ENCODE measurements at places on chromosomes 11 and 22.

- no peak for DNase-seq
Observed at GRCh38 chr22:46119093-46119728, 31.1 kb upstream of the PPARA start.

GRCh38 chr11:9708544-9708943 is 44.7 kb downstream of the SWAP70 start:
- DNase-seq, result no peak

GRCh38 chr11:34234086-34234740 is 123.6 kb downstream of the ABTB2 start:
- DNase-seq, result no peak

DNA sequence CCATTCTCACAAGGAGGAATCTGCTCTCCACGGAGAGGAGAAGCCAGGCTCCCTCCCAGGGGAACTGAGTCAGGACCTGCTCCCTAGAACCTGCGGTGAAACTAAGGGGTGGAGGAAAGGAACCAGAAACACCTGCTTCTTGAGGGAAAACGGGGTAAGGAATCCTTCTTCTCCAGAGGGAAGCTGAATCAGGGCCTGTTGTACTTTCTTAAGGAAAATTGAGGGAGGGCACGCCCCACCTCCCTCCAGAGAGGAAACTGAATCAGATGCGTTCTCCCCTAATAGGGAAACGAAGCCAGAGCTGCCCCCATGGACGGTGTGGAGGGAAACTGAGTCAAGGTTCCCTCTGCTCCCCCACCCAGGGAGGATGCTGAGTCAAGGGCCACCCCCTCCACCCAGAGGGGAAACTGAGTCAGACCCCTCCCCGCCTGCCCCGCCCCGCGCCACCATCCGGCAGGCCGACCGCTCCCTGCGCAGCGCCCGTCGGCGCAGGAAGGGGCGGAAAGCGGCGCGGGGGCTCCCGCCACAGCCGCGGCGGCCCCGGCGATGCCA is 393 bp downstream of the RELA start:
- DNase-seq, result no peak

GRCh38 chr11:121810291-121810690 is 305.7 kb downstream of the BLID start:
- DNase-seq, result no peak

DNA sequence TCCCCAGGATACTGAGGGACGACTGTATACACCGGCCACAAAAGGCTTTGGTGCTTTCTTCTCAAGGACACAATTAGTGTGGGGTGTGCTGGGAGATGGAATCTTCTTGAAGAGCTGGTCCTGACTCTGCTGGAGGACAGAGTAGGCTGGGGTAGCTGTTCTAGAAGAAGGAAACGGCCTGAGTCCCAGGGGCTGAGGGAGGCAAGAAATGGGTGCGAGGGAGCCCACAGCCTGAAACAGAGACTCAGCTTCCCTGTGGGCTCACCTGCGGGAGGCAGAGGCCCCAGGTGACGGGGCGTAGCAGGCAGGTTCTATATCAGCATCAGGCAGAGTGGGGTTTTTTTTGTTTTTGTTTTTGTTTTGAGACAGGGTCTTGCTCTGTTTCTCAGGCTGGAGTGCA is 36.6 kb downstream of the PARVG start:
- DNase-seq, result no peak

- no peak for DNase-seq
Observed at GRCh38 chr22:41757502-41757901, 43.0 kb upstream of the CCDC134 start.

DNA sequence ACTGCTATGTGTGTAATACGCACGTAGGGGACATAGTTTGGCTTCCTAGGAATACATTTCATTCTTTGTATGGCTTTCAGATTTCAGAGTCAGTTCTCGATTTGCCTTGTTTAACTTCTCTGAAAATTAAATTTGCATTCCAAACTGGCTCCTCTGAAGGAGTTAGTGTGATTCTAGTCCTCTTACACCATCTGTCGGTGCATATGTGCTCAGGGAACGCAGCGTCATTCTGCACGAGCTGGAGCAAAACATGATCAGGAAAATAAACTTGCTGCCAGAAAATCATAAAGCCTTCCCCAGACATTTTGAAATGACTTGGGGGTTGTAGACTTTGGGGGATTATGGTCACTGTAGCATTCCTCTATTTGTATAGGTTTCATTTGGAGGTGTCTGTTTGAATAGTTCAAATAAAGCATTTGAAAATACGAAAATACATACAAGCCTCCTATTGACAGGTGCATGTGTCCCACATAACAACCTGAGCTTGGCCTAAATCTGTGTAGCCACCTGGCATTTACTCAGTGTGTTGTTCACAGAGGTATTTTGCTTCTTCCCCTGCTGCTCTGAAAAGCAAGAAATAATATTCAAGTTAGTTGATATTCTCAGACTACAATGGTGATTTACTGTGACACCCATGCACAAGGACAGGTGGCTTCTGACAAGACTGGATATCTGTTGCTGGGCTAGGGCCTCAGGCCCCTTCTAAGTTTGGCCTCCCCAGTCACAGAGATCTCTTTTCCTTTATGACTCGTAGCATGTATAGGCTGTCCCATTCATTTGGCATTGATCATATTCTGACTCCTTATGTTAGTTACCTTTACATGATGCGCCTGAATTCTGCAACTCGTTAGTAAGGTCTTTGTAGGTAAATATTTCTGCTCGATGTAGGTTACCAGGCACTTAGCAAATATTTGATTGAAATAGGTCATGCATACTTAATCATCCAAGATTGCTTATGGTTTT is 81.6 kb upstream of the SORL1-AS1 start:
- no peak for DNase-seq

DNA sequence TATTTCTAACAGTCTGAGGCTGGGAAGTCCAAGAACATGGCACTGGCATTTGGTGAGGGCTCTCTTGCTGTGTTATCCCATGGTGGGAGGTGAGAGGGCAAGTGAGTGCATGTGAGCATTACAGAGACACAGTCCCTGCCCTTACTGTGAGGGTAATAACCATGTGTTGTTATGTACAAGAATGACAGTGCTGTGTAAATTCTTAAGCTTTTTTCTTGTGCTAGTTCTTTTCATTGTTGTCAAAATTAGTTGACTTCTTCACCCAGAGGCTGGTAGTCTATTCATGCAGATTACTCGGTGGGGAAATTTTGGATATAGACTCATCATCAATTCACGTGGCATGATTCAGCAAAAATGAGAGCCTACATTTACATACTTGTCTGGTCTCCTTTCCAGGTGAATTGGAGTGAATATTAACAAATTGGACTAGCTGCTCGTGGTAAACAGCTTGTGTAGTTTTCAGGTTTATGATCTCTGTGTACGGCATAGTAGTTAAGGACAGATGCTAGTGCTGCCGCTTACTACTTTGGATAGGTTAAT is 49.3 kb downstream of the ATXN10 start:
- no peak for DNase-seq

- no peak for DNase-seq
Observed at GRCh38 chr11:97687111-97687510, 1297.3 kb downstream of the JRKL start.

GRCh38 chr11:41498726-41499125 is 39.3 kb upstream of the LRRC4C start:
- no peak for DNase-seq

GRCh38 chr22:27003297-27003696 is 345.9 kb downstream of the MIAT start:
- no peak for DNase-seq

DNA sequence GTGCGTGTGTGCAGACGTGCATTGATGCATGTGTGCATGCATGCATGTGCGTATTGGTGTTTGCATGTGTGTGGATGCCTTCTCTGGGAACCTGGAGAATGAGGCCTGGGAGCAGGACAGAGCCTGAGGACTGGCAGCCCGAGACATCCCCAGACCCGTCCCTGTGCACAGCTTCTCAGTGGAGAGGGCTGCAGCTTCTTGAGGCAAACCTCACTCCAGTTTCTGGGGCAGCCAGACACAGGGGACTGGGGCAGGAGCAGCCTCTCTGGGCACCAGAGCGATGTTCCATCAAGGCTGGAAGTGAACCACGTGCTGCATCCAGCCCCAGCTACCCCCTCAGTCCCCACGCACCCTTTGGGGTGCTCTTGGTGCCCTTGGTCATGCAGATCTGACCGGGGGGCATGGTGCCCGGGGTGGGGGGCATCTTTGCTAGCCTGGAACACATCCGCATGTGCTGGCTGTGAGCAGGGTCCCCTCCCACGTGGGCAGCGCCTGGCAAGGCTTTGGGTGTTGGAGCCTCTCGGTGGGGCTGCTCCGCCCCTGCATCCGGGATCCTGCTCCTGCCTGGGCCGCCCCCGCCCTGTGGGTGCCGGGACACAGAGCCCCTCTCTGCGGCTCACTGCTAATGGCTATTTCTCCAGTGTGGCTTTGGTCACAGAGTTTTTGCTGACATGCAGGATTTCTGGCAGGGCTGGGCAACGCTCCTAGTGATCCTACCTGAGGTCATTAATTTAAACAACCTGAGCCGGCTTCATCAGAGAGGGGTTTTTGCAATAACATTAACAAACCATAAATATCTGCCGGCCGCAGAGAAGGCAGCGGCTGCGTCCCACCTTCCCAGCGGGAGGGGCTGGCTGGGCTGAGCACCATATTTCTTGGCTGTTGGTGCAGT is 434.7 kb downstream of the TBC1D22A start:
- no peak for DNase-seq

DNA sequence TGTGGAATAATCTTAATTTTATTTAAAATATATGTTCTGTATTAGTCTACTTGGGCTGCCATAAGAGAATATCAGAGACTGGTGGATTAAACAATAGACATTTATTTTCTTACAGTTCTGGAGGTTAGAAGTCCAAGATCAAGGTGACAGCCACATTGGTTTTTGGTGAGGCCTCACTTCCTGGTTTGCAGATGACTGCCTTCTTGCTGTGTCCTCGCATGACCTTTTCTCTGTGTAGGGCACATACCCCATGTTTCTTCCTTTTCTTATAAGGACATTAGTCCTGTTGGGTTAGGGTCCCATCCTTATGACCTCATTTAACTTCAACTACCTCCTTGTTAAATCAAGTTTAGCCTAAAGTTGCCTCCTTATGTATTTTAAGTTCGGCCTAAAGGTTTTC is 202.7 kb upstream of the MPPED2 start:
- DNase-seq, result no peak

Data from left ventricle myocardium inferior (tissue), 1 donor.